ENCODE measurements at places on chromosomes 1 and 21.

- DNase-seq: no peak
Measured at GRCh38 chr1:18121072-18121820, 13.6 kb downstream of the IGSF21 start.

- no peak for DNase-seq
Measured at GRCh38 chr1:167635941-167636340, 5.9 kb downstream of the RCSD1 start.

DNA sequence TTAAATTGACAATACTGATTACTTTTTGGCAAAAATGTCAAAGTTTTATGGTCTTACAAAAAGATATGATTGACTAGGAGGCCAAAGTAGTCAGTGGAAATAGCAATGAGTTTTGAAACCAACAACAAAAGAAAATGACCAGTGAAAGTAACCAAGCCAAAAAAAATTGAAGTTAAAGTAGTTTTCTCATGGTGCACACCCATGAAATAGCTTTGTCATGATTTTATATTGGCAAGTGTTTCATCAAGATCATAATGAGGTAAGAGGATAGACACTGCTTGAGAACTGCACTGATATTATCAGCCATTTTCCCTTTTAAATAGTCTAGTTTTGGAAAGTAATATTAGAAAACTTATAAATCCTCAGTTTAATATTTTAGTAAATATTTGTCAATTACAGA, 206.2 kb upstream of the ADAMTS5 start:
- no peak for DNase-seq

GRCh38 chr1:16139473-16139962, 16.4 kb downstream of the EPHA2 start:
- no peak for DNase-seq

GRCh38 chr1:5596651-5597050, 395.6 kb downstream of the NPHP4 start:
- DNase-seq: no peak

- no peak for DNase-seq
Measured at GRCh38 chr1:173488001-173488400, 10.9 kb downstream of the PRDX6 start.

DNA sequence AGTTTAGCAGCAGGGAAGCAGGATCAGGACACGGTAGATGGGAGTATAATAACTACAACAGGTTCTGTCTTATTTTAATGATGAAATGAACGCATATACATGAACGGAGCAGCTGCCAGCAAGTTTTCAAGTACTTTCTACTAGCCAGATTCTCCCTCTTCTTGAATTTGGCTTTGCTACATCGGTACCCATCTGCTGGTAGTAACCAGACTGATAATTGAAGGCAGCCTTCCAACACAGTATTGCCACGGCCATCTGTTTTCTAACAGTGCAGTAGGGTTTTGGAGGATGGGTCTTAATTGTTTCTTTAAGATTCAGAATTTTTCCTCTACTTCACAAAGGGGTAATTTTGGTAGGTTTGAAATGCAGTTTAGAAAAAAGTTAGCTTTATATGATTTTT, 33.4 kb downstream of the CENPF start:
- no peak for DNase-seq

DNA sequence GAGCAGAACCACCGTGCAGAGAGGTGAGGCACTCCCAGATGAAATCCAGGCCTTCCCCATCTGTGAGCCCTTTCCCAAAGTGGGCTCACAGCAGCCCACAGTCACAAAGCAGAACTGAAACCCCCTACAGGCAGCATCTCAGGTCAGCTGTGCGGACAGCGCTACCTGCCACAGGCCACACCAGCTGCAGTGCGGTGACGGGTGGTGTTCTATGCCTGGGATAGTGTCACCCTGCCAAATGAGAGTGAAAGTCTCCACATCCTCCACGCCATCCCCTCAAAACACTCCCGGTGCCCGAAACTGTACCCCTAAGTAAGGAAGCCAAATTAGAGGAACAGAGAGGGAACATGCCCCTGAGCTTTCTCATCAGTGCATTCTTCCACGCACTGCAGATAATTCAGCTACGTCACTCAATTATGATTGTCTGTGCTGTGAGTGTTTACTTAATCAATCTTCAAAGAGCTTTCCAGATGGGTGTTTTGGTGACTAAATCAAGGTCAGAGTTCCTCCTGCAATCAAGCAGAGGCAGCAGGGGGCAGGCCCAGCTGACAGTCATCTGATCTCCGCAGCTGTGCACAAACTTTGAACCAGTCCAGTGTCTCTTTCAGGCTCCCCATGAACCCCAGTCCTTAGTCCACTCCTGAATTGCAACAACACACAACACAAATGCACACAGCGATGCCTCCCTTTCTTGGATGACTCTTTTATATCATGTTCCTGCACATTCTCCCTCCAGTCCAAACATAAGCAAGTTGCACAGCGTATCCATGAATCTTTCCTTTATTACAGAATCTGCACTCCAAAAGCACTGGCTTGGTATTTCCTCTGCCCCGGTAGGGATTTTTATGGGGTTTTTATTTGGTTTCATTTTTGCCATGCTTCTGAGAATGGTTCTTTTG, 150.0 kb downstream of the TOMM20 start:
- DNase-seq: no peak

DNA sequence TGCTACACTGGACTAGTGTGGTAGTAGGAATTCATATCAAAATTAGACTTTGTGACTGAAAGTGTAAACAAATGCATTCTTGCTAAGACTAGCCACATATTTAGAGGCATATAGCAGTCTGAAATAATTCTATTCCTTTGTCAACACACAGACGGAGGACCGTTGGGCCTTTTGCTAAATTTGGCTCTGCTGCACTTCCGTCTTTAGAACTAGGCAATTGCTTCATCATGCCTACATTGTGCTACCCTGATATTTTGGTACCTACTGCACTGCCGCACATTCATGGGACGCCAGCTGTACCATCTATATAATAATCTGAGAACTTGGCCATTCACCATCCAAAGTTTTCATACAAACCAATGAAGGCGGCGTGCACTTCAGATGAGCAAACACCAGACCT, 346.8 kb downstream of the KIF26B start:
- no peak for DNase-seq

GRCh38 chr1:88224906-88225305, 459.2 kb upstream of the PKN2 start:
- no peak for DNase-seq

- no peak for DNase-seq
Measured at GRCh38 chr21:33162436-33162951, 67.2 kb upstream of the IFNAR2 start.

- DNase-seq: no peak
Measured at GRCh38 chr1:160365325-160365724, 1.5 kb upstream of the NHLH1 start.

GRCh38 chr1:44945967-44946366, 40.4 kb downstream of the EIF2B3 start:
- no peak for DNase-seq

- DNase-seq: no peak
Measured at GRCh38 chr1:162699366-162699765, 67.1 kb downstream of the DDR2 start.

- DNase-seq: no peak
Measured at GRCh38 chr1:12596007-12596821, 21.8 kb downstream of the DHRS3 start.

GRCh38 chr1:54460861-54461387, 54.7 kb upstream of the SSBP3 start:
- DNase-seq: no peak

- DNase-seq: peak; percentile 53
Measured at GRCh38 chr1:189429610-189430009, 1048.1 kb downstream of the BRINP3 start.

- no peak for DNase-seq
Measured at GRCh38 chr1:110850627-110851026, 22.3 kb upstream of the CD53 start.

GRCh38 chr1:43921022-43921421, 12.6 kb upstream of the ARTN start:
- DNase-seq: no peak

DNA sequence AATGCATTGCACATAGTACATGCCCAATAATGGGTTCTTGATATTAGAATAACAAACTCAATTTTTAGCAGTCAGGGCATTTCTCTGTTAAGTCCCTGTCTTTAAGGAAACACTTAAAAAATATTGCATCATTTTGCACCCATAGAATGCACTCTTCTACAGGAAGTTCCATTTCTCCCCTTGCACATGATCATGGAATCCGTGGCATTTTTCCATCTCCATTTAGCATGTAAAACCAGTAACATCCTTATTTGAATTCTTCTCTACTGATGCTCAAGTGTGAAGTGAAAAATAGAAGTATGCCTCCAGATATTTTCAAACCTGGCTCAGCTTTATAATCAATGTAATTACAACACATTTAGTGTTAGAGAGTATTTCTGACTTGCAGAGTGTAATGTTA, 192.8 kb downstream of the RWDD3 start:
- DNase-seq: no peak

GRCh38 chr1:94012708-94013366, 103.6 kb upstream of the GCLM start:
- DNase-seq: no peak

GRCh38 chr1:203507759-203508158, 13.8 kb downstream of the OPTC start:
- no peak for DNase-seq

GRCh38 chr1:111802110-111802509, 46.4 kb downstream of the DDX20 start:
- DNase-seq: no peak

DNA sequence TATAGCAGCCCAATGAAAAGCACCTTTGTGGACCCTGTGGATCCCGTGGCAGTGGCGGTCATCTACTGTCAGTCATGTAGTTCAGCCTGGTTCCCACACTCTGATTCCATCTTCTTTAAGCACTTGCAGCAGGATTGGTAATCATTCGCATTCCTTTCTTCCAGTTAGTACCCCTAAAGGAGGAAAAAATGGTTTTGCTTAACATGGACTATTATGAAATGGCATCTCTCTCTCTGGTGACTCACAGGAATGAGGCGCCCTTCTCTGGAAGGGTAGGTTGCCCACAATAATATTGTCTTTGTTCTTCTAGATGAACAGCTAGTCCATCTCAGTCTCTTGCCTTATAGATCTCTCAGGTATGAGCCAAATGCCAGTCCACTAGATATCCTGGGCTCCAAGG, 127.9 kb upstream of the MROH9 start:
- no peak for DNase-seq

GRCh38 chr1:3235496-3235895, 166.5 kb downstream of the PRDM16 start:
- no peak for DNase-seq

DNA sequence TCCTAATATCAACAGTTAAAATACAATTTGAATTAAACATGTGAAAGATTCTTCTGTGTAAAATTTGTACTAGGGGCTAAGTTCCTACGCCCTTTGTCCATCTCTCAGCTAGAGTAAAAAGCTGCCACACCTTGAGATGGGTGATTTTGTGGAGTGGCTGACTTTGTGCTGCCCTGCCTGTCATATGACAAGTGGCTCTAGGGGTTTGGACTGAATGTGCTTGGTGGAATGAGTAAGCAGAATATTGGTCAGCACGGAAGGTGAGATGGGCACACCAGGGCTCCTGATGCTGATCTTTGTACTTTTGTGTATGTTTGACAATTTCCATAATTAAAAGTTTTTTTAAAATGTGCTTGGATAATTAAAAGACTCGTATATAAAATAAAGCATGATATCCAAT, 133.6 kb upstream of the SLC45A1 start:
- no peak for DNase-seq

- no peak for DNase-seq
Measured at GRCh38 chr1:92356956-92357355, 58.1 kb downstream of the RPAP2 start.

Data from NCI-H2081 treated with DMSO at 0.1 percent for 48 hours (cell line).